ENCODE measurements at places on chromosomes 11 and 22. TPM values are rescaled to one million over a fixed set of nuclear protein-coding genes. Genes with fewer than 3 reads are reported as not detected.

Gene C11orf86
- not detected for total RNA-seq

Gene CRYBB3
- 0.91 TPM for total RNA-seq

Gene WBP2NL
- 0.53 TPM for total RNA-seq

Gene OR52I1
- total RNA-seq, result not detected

DNA sequence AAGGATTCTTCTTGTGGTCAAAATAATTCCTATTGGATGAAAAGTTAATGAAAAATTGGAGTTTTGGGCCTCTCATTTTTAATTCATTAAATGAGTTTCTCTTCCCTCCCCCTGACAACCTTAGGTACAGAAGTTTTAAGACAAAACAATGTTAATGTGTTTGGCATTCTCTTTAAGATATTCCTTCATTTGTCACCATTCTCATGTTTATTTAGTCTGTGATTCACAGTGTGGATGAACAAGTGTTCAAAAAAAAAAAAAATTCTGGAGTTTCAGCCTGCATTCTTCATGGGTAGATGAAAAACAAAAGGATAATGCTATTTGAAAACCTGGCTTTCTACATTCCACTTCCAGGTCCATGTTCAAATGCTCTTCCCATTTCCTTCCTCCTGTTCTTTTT lies 172.6 kb upstream of the LUZP2 start:
- no peak for DNase-seq

DNA sequence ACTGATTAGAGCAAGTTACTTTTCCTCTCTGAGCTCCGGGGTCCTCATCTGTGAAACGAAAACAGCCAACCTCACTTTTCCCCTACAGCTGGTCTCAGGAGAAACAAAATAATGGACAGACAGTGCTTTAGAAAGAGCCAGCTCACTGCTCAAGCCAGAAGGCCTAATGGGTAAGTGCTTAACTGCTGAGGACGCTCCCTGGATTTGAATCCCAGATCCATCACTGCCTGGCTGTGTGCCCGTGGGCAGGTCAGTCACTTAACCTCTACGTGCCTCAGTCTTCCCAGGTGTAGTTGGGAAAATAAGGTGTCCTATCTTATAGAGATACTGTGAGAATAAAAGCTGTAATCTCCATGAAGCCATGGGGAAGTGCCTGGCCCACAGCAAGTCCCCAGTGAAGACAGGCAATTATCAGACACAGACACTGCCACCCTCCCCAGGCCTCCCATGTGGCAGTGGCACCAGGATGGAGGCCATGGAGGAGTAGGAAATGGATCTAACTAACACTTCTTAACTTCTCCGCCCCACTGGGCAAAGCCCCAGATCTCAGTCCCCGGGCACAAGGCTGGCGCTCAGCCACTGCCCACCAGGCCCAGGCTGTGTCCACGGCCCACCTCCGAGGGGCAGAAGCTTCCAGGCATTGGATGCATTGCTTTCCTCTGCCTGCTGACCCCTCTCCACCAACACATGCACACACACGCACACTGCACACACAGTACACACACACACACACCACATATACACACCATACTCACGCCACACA lies 9.2 kb downstream of the TP53I11 start:
- DNase-seq, result no peak

- no peak for DNase-seq
Observed at GRCh38 chr11:92443199-92443598, 218.6 kb downstream of the FAT3 start.

- no peak for DNase-seq
Observed at GRCh38 chr22:20088263-20088648, 8.2 kb downstream of the DGCR8 start.

- DNase-seq, result no peak
Observed at GRCh38 chr11:7872890-7873289, 58.2 kb downstream of the OR10A6 start.

- no peak for DNase-seq
Observed at GRCh38 chr11:123129920-123130319, 65.1 kb downstream of the CLMP start.
